Left lobe of liver (tissue), 2 donors: ENCODE measurements at places on chromosomes 2 and 18. TPM values are rescaled to one million over a fixed set of nuclear protein-coding genes. Genes with fewer than 3 reads are reported as not detected.

TXNDC2 gene
- total RNA-seq: not detected

- no peak for DNase-seq
Measured at GRCh38 chr2:160931531-160931930, 228.7 kb upstream of the TANK start.

GRCh38 chr2:240567137-240567871 lies 980 bp upstream of the RNPEPL1 start:
- DNase-seq: peak; percentile 55

DNAJC27 gene
- total RNA-seq: 1.9 TPM

MTERF4 gene
- 15.4 TPM for total RNA-seq

FEV gene
- not detected for total RNA-seq

- no peak for DNase-seq
Measured at GRCh38 chr18:71431171-71431570, 1113.0 kb downstream of the CBLN2 start.

DNA sequence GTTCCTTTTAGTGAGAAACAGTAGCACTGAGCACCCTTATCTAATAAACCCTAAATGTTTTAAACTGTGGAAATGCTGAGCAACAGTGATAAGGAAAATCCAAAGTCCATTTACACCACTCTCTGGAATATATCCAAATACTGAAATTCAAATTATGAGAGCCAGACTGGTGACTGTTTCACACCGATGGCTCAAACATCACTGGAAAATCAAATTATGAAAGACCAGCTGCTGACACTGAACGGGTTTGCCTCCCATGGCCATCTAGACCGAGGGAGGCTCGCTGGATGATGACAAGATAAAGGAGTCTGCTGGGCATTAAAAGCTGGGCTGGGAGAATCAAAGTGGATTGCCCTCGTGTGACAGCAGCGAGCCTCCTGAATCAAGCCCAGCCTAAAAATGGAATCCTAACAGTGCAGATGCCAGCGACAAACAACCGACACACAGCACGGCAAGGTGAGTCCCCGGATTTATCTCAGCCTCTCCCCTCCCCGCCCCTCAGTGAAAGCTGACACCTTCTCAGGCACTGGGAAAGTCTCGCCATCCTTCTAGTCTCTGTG lies 30.3 kb downstream of the SERPINE2 start:
- DNase-seq: no peak

- no peak for DNase-seq
Measured at GRCh38 chr2:7966032-7966431, 715.8 kb upstream of the ID2 start.

DNA sequence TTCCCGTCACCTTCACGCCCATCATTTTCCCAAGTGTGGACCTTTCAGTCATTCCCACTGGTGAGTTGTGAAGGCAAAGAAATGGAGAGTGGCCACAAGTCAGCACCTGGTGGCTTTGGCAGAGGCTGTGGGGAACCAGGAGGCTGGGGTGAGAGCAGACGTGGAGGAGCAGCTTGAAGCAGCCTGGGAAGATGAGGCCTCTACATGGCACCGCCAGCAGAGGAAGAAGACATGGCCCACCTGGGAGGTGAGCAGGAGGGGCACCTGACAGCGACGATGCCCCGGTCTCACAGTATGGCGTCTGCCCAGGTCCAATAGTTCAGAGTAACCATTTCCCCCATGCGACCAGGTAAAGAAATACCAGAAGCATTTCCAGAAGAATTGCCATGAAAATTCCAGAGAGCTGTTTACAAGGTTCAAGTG lies 69.0 kb downstream of the TPO start:
- DNase-seq: no peak

DNA sequence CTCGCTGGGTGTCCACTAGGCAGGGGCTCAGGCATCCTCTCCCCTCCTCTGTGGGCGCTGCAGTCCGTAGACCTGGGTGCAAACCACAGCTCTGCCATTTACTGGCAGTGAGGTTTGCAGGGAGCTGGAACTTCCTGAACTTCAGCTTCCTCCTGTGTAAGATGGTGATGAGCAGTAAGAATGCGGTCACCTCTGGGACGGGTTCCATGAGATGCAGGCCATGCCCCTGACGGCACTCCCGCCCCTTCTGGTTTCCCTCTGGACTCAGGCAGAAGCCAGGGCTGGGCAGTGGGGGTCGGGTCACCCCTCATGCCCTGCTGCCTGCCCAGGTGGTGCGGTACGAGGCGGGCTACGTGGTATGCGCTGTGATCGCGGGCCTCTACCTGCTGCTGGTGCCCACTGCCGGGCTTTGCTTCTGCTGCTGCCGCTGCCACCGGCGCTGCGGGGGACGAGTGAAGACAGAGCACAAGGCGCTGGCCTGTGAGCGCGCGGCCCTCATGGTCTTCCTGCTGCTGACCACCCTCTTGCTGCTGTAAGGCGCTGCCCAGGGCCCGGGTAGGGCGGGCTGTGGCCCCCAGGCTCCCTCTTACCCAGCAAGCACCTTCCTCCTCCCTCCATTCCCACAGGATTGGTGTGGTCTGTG lies 1.5 kb downstream of the PROM2 start:
- DNase-seq: no peak

GRCh38 chr2:147456779-147457178 lies 388.1 kb upstream of the ACVR2A start:
- no peak for DNase-seq

DNA sequence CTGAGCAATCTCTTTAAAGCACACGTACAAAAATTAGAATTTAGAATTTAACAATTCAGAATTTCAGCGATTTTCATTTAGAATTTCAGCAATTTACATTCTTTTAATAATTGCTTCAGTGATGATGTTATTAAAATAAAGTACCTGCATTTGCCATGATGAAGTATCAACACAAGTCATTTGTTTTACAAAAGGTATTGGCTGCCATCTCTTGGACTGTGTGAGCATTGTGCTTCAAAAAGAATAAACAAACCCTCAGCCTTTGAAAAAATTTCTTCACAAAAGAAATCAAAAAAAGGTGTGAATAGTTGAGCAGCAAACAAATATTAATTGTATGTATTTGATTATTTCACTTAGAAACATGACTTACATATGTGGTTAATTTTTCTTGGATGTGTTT lies 27.1 kb upstream of the ZC3H15 start:
- DNase-seq: no peak

- no peak for DNase-seq
Measured at GRCh38 chr2:106572541-106573450, 85.6 kb downstream of the CD8B2 start.

DNA sequence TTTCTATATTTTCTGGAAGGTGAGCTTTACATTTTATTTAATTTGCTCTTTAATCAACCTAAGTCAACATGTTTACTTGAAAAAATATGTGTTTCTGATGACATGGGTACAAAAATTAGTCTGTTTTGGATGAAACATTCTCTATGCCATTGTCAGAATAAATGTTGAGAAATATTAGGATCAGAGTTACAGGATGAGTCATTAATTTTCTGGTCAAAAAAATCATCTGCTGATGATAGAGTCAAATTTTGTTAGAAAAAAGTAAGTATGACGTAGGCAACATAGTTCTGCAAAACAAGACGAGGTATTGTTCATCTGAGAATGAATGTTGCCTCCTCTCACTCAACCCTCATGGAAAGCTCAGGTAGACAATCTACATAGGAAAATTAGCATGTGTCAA lies 107.6 kb upstream of the CAVIN2 start:
- no peak for DNase-seq

GRCh38 chr2:159506202-159506601 lies 110.1 kb downstream of the BAZ2B start:
- DNase-seq: no peak

GBX2 gene
- not detected for total RNA-seq

DNA sequence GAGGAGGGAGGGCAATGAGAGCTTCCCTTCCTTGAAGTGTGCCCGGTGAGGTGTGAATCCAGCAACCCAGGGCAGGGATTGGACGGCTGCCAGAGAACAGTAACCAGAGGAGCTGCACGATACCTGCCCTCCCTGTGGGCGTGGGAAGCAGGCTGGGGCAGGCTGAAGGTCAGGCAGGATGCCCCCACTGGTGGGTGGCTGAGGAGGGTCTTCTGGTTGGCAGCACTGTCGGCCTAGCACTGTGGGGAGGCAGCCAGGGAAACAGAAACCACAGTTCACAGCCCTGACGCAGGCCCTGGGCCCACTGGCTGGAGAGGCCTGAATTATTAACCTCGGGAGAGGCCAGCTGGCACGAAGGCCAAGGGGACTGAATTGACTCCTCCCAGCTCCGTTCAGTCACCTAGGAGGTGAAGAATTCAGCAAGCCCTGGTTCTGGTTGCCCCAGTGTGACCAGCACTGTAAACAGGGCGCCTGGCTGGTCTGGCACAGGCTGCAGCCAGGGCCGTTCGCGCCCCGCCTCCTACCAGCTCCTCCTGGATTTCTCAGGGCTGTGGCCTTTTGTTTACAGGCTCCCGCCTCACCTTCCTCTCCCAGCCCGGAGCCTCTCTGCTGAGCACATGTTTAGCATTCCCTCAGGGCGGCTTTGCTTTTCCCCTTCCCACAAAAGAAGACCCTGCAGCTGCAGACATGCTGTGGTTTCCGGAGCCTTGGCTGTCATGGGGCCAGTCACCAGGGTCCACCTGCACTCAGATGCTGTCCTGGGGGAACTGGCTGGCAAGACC lies 97.8 kb downstream of the B3GNT2 start:
- peak; percentile 86 for DNase-seq

DNA sequence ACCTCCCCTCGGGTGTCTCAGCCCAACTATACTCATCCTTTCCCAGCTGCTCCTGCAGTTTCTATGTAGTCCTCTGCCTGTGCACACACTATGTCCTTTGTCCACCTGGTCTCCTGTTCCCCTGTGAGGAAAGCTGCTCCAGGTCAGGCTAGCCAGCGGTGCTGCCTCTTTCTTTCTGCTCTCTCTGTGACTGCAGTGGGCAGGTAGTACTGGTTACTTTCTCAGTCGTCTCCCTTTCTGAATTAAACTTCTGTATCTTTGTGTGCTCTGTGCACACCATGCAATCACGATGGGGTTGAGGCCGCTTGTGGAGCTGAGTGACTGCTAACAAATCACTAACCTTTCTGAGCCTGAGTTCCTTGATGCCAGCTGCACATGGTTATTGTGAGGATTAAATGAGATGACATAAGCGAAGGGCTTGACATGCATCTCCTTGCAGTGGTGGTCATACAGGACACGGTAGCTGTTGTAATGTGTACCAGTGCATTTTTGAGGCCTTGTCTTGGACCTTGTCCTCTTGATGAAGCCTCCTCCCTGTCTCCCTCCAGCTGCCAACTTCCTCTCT lies 3.5 kb downstream of the FARP2 start:
- no peak for DNase-seq

SULT1C4 gene
- total RNA-seq: 1.7 TPM

DNA sequence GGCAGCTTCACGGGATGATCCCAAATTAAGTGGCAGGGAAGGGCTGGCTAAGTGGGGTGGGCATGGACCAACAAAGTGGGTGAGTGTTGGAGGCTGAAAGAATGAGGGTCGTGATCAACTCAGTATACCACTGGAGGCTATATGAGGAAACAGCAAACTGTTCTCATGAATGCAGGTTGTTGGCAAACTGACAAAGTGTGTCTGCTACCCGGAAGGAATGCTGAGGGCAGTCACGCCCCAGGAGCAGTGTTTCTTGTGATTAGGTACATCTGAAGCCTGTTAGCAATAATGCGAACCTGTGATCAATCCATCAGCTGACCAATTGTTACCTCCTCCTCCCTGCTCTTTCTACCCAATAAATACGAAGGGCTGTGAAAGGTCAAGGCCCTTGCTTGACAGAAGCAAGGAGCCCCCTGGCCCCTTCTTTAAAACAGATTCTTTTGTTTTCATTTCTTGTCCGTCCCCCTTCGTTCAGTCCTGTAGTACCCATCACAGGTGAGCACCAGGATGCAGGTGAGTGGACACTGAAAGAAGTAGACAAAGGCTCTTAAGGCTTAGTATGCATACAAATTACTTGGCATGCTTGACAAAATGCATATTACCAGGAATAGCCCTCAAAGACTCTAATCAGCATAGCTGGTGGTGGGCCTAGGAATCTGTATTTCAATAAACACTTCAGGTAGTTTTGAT lies 67.9 kb downstream of the LOXHD1 start:
- no peak for DNase-seq

DNA sequence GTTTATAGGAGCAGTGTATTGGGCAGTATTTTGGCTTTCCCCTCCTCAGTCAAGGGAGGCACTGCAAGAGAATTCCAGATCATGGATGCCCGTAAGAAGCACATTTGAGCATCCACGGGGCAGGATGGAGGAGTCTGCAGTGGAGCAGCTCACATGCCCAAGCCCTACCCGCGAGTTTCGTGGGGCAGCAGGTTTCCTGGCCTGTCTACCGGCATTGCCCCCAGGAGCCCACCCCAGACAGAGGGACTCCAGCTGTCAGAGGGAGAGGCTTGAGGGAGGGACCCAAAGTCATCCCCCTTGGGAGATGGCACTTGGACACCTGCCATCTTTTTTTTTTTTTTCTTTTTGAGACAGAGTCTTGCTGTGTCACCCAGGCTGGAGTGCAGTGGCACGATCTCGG lies 31.3 kb downstream of the TMEM177 start:
- no peak for DNase-seq

GRCh38 chr18:45325778-45326177 lies 289.5 kb upstream of the SLC14A2 start:
- DNase-seq: no peak

- no peak for DNase-seq
Measured at GRCh38 chr2:239272626-239273025, 128.2 kb downstream of the HDAC4 start.

C1QL2 gene
- total RNA-seq: not detected

DNA sequence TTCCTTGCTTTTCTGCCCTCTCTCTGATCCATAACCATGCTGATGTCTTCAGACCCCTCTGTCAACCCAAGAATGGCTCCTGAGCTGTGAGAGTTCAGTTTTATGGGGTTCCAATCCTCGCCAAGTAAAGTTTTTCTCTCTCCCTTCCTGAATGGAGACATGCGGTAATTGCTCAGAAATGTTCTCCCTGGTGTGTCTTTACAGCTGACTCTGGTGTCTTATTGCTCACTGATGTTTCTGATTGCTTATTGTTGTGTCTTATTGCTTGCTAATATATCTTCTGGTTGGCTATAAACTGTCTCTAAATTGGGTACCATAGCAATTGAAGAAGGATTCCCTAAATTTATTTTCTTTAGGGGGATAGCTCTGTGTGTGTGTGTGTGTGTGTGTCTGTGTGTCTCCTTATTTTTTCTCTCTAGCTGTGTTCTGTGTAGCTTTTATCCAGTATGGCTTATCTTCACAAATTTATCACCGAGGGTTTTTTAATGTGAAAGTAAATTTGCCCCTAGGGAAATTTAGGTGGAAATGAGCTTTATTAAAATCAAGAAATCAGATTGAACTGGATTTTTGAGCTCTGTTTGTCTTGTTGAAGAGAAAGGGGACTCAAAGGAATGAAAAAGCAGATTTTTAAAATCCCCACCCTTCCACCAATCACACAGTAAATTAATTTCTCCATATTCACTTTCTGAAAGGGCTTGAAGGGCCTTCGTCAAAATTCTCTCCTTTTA lies 19.5 kb downstream of the MGAT5 start:
- no peak for DNase-seq

DNA sequence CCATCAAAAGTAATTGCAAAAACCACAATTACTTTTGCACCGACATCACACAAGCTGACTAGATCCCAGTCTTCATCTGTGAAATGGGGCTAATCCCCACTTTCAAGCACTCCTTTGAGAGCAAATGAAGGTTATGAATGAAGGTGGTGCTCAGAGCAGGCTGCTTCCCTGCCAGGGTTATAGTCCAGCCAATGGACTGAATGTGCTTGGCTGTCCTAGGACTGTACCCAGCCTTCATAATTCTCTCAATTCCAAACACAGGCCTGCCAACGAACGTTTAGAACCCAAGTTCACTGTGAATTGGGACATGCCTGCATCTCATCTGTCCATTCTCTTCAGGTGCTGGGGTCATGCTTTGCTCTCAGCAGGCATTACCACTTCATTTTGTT lies 27.8 kb upstream of the ICOS start:
- no peak for DNase-seq
